NCI-H2081 (cell line): ENCODE measurements at places on chromosomes 3 and 15.

- peak; percentile 8 for DNase-seq
Measured at GRCh38 chr3:1275495-1275894, 182.7 kb downstream of the CNTN6 start.

- DNase-seq: no peak
Measured at GRCh38 chr15:59687836-59688235, 1.3 kb downstream of the BNIP2 start.

DNA sequence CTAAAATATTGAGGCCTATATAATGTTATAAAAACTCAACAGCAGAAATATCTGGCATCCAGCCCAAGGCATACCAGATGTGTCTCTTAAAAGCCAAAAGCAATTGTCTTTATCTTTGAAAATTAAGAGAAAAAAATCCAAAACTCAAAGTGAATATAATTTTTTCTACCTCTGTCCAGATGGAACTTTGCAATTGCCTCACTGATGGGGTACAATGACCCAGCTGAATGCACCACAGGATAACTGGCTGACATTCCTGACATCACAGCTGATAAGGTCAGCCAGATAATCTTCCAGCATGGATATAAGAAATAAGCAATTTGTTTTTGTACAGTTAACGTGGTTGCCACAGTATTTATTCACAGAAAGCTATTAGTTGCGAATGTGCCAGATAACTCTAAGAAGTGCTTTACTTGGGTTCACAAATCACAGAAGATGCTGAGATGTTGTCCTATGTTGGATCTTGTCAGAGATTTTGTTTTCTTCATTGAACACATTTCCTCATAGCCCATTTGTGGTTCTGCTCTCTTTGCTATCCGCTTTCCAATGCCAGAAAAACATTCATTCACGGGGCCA, 566.9 kb upstream of the CCDC54 start:
- no peak for DNase-seq

GRCh38 chr15:88810446-88810845, 7.2 kb downstream of the ACAN start:
- DNase-seq: no peak

DNA sequence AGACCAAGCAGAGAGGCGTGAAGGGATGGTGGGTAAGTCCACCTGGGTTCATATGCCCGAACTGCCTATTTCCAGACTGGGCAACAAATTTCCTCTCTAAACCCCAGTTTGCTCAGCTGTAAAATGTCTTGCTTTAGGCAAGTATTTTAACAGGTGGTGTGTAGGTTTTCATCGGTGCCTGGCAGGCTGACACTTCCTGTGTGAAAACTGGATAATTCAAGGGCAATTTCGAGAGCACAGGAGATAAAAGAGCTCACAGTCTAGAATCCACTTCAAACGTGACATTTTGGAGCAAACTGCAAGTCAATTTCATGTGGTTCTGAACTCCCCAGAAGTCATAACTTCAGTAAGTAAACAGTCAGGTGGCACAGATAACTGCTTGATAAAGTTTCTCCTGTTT, 112.2 kb downstream of the OXNAD1 start:
- peak; percentile 78 for DNase-seq

- DNase-seq: no peak
Measured at GRCh38 chr15:64443747-64444621, 16.4 kb upstream of the ZNF609 start.

DNA sequence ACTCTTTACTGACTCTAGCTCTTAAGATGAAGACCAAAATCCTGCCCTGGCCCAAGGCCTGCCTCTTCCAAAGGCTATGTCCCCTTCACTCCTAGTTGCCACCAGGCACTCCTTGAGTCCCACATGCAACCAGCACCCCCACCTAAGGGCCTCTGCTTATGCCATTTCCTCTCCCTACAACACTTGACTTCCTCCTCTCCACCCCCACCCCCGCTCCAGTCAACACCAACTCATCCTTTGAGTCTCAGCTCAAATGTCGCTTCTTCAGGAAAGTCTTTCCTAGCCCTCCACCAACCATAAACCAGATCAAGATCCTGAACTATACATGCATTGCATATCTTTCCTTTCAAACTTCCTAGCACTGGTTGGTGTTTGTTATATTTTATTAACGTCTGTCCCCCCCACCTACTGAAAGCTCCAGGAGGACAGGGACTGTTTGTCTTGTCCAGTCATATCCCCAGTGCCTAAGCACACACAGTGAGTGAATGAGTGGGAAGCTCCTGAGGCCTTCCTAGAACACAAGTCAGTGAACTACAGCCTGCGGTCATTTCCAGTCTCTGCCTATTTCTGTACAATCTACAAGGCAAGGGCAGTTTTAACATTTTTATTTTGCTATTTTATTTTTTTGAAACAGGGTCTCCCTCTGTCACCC, 7.3 kb downstream of the TBC1D2B start:
- no peak for DNase-seq

- DNase-seq: no peak
Measured at GRCh38 chr3:106276755-106277612, 408.2 kb upstream of the CBLB start.

DNA sequence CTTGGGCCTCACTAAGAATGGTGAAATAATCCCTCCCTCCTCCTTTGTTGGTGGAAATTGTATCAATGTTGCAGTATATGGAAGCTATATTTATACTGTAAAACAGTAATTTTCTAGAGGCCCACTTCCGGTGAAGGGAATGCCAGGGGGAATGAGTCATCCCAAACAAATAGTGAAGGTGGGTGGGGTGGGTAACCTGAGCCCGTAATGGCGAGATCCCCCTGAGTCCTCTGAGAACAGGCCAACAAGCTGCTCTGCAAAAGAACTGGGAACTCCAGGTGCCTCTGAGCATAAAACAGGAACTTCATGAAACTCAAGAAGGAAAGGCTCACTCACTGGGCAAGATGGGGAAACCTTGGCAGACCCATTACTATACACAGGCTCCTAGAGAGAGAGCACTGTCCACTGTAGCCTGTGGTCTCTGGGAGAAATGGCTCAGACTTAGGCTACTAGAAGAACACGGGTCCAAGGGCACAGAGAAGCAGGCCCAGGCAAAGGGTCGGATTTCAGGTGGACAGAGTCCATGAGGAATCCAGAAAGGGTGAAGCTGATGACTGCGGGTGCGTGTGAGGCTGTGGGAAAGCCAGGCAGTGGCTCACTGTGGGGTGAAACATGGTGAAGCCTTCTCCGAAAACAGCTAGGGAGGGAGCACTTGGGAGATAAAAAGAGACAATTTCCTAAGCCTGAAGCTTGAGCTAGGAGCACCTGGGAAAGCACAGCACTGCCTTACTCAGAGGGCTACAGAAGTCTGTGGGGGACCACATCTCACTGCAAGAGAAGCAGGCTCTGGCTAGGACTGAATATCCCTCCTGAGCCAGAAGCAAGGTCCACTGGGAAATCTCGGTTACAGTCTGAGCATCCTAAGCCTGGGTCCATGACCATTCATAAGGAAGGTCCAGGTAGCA, 19.8 kb downstream of the LARP6 start:
- DNase-seq: peak; percentile 57

DNA sequence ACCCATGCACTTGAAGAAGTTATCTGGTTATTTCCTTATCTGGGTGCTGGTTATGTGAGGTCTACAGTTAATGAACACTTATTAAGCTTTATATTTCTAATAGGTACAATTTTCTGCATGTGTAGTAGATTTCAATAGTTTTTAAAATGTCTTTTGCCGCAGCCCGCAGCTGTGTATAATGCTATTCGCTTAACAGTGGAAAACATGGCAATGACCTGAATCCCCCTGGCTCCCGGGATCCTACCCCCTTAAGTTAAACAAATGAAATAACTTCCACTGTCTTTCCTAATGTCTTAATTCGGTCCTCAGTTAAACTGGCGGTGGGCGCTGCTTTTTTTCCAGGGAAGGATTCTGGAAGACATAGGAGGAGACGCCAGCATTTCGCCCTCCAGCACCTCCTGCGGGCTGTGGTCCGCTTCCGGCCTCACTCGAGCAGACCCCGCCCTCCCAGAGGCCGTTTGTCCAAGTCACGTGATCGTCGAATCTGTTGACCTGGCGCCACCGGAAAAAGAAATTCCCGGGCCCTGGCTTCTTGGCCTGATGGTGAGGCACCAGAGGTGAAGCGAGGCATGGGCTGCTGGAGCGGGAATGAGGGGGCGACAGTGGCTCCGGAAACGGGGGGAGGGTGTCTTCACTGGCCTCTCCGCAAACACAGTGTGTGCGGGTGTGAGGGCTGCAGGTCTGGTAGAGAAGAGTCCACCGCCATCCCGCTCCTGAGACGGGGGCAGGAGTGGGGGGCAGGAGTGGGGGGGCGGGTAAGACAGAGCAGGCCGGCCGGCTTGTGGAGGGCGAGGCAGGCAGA, 45.6 kb upstream of the CSPG4 start:
- peak; percentile 88 for DNase-seq

- no peak for DNase-seq
Measured at GRCh38 chr3:195249057-195249770, 21.7 kb downstream of the XXYLT1 start.

- no peak for DNase-seq
Measured at GRCh38 chr15:82812994-82813393, 3.6 kb downstream of the WHAMM start.

GRCh38 chr3:48661501-48662144, 1.1 kb downstream of the CELSR3 start:
- no peak for DNase-seq

DNA sequence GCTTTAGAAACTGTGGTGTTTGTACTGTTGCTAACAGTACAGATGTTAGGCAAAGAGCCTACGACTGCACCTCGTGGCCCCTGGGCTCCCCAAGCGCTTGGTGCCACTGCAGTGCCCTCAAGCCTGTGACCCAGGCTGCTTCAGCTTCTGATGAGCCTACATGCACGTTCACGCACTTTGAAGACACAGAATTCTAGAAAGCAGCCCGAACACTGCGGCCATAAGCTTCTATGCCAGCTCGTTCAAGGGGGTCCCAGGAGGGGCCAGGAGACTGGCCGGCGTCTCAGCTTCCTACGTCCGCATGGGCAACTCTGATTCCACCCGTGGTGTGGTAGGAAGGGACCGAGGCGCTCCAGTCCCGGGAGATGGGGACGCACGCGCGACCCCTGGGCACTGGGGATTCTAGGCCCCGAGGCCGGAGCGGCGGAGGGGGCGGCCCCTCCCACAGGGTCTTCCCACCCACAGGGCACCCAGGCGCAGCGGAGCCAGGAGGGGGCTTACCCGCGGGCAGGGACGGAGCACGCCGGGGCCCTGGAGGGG, 653 bp downstream of the MYO5C start:
- no peak for DNase-seq

GRCh38 chr3:149494022-149494758, 19.7 kb downstream of the TM4SF4 start:
- DNase-seq: peak; percentile 71

GRCh38 chr3:195102609-195103467, 168.1 kb downstream of the XXYLT1 start:
- DNase-seq: no peak

DNA sequence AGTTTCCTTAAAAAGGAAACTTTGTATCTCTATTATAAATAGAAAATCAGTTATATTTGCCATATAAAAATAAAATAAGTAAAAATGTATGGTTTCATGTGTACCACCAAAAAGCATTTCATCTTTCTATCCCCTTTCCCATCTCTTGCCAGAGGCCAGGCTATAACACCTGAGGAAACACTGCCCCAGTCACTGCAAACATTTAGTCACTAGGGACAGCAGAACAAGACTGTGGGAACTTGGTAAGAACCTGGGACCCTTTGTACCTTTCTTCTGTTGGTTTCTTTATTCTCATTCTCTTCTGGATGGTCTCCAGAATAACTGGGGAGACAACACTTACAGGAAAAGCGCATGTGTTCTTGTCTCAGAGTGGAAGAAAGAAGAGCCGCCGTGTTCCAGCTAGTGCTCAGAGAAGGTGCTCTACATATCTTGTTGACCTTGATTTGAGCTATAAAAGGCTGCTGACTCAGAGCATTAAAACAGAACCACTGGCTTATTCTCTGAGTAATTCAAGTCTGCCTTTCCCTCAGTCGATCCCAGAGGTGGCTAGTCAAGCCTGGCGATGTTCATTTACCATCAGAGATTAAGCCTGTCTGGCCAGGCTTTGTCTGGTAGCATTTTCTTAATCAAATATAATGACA, 361.6 kb downstream of the RBMS3 start:
- DNase-seq: no peak
